Cerebellum (tissue), 4 donors: ENCODE measurements at places on chromosomes 11 and 22. TPM values are rescaled to one million over a fixed set of nuclear protein-coding genes. Genes with fewer than 3 reads are reported as not detected.

- no peak for DNase-seq
These were observed 16.8 kb upstream of the GLYATL1 start for GRCh38 chr11:58922479-58922878.

DNA sequence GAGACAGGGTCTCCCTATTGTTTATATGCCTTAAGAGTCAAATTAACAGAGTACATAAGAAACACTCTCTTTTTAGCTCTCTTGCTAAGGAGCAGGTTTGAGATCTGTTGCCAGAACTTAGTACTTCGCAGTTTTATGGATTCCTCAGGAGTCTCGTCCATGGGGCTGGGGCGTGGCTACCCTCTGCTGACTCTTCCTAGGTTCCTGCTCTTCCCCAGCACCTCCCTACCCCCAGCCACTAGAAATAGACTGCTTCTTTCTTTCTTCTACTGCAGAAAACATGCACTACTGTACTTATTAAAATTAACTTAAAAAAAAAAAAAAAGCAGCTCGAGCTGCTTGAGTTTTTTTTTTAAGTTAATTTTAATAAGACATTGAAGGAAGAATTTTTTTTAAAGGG, 8.0 kb downstream of the FAM118B start:
- no peak for DNase-seq

DNA sequence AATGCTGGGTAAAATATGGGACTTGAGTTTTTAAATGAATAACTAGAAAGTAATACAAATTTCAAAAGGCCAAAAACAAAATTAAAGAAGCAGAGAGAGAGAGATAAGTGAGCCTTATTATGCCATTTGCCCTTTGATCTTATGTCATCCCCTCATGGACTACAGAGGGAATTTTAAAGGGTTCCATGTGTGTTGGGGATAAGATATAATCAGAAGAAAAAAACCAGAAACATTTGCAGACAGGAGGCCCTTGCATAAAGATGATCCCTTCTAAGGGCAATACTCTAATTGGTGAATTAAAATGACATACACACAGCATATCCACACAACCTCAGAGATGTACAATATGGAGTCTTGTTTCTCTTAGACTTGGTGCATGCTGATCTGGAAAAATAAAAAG, 406.6 kb upstream of the LARGE1 start:
- DNase-seq, result no peak

- no peak for DNase-seq
These were observed 10.4 kb upstream of the EMID1 start for GRCh38 chr22:29195118-29195963.

DNA sequence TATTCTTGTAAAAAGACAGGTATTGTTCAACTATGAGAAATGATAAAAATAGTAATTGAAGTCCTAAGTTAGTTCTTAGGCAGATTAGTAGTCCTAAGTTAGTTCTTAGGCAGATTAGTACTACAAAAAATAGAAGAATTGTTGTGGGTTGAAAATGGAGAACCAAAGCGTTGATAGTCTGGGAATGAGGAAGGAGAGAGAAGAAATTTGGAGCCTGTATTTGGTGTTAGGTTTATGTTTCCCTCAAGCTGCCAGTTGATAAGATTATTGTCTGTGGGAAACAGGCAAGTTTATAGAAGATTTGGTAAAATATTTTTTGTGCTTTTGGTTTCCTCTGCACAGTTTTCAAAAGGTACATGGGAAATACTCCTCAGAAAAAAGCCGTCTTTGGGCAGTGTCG, 3.6 kb downstream of the BCO2 start:
- no peak for DNase-seq

The OR5P2 gene
- total RNA-seq, result not detected

The ANKRD13D gene
- total RNA-seq, result 31.1 TPM

DNA sequence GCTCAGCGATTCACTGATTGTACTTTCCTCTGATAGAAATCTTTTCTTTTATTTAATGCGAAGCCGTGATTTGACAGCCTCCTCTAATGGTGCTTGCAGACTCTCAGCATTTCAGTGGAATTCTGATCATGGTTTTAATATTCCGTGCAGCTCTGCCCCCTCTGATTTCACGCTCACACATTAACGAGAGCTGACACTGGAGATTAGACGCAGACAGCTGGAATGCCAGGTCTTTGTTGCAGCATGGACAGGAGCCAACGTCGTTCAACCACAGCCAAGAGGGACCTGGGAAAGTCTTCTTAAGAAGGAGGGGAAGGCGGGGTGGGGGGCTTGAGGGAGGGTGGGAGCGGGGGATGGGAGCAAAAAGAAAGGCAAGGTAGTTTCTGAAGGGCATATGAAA, 186.4 kb downstream of the BLID start:
- peak; percentile 15 for DNase-seq

The FAM180B gene
- total RNA-seq, result not detected

- DNase-seq, result no peak
These were observed 281.7 kb upstream of the MTNR1B start for GRCh38 chr11:92687724-92688123.
